ENCODE measurements at places on chromosomes 3 and 15.

DNA sequence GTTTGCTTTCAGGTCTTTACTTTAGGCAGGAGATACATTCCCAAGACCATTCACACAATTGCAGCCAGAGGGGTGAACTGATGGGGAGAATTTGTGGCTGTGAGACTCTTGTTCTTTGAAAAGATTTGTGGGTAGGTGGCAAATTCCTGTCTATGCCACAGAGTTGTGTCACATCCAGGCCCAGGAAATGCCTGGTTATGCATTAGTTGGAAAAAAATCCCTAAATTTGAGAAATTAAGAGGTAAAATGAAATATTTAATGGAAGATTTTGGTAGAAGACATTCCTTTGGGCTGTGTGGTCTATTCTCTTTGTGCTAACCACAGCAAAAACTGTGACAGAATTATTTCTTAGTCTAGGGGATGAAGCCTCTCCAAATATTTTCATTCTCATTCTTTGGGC is 28.8 kb downstream of the SAMMSON start:
- DNase-seq, result no peak

DNA sequence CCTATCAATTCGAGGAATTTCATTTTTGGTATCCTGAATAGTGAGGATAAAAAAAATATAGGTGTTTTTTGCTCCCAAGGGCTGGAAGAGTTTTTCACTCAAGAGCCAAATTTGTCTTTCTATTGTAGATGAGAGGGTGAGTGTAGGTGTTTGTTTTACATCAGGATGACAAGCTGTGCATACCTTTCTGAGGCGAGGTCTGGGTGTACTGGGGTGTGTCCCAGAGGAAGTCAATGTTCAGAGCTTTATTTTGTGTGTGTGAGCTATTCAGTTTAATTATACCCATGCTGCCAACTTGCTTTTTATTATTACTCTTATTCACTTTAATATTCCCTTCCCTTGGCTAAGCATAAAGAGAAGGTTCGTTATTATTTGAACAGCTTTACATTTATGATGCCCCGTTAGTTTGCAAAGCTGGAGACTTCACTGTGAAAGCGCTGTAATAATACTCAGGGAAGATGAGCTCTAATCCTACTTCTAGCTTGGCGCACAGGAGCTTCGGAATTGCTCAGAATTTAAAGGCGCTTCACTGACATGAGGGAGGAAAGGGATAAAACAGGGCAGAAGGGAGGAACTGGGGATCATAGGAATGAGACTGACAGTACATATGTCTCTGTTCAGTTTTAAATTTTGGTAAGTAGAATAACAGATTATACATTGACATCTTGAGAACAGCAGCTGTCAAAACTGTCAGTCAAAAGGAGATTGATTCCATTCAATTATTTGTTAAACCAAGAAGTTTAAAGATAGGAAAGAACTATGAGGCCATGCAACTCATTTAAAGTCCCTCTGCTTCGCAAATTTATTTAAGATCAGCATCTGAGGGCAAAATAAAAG is 117.7 kb upstream of the TP63 start:
- no peak for DNase-seq

GRCh38 chr3:136617198-136617597 is 135.0 kb downstream of the STAG1 start:
- DNase-seq, result no peak

- DNase-seq, result no peak
Measured at GRCh38 chr15:65363766-65364165, 14.0 kb downstream of the IGDCC3 start.

DNA sequence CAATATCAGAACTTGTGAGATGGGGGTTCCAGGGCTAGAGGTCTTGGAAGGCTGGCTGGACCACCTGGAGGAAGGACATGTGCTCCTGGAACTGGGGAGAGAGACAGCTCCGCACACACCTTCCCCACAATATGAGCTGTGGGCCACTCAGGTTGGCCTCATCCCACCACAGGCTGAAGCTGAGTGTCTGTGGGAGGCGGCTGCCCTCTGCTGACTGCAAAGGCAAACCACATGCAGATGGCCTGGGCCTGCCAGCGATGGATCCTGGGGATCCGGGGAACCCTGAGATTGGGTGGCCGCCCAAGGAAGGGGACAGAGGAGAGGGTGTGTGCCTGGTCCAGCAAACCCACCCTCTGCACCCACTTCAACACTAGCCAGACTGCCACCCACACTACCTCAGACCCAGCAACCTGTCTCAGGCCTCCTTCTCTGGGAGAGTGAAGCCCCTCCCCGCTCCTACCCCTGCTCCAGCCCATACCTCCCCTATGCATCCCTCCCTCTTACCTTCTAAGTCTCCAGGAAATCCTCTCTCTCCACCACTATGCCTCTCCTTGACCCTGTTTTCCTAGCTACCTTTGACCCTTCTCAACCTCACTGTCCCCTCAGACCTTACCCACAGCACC is 44.8 kb downstream of the CYP11A1 start:
- no peak for DNase-seq

GRCh38 chr3:170692720-170693119 is 106.8 kb upstream of the SLC7A14 start:
- no peak for DNase-seq

DNA sequence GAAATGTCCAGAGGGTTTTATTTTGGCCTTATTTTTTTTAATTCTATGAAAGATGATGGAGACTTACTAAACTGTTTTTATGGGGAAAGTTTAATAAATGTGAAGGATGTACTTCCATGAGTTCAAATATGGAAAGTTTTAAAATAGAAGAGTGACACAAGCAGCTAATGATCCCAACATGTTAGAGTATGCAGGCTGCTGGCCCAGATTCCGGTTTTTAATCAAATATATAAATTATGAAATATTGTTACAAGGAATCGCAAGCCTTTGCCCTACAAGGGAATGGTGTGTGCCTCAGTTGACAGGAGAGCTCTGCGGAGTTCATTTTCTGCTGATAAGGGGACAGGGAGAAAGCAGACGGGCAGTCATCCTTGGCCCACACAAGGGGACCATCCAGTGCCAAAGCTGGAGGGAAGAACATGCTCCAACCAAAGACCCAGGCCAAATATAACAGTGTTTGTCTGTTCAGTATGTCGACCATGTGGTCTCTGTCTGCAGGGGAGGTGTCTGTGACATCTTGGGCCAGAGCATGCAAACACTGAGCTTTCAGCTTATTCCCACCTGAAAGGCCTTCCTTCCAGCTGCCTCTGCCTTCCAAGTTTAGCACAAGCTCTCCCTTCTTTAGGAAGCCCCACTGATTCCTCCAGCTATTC is 69.8 kb downstream of the SSUH2 start:
- no peak for DNase-seq

All from stimulated activated CD8-positive, alpha-beta memory T cell treated with anti-CD3 and anti-CD28 coated beads, Interleukin-4, amount 100 ng/mL, for 1 hour (primary cell).